NCI-H345 (cell line): ENCODE measurements at places on chromosomes 6 and 20.
A peak's percentile ranks its signal among the peaks of the same experiment; 100 is the strongest.

DNA sequence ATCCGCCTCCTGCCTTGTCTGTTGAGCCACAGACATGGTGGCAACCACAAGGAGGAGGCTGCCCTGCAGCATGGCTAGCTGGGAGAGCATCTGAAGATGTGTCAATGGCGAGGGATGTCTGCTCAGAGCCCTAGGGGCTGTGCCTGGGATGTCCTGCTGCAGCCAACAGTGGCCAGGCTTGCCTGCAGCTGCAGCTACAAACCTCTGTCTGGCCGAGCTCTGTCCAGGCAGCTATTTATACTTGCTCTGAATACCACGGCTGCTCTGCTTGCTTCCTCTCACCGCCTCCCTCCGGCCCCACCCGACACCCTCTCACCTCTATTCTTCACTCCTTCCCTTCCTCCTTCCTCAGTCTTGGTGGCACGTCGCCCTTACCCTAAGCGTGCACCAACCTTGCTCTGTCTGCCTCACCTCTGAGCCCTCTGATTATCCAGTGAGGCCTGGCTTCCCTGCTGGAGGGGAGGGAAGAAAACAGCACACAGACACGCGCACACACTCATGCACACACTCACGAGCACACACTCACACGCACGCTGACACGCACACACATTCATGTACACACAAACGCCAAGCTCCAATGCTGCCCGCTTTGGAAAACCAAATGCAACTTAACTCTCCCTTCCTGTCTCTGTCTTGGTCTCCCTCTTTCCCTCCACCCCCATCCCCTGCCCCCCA, at the start of gene ANGPT4:
TSS of gene ANGPT4 (minus strand) at position 210 of the 675 bp plus-strand sequence. CDS start at position 90, 120 bp downstream.
- DNase-seq = no peak

GRCh38 chr6:122806291-122806690, 17.2 kb downstream of the SMPDL3A start:
- no peak for DNase-seq

- DNase-seq = no peak
Measured at GRCh38 chr6:164195942-164196281, 781.4 kb downstream of the QKI start.

DNA sequence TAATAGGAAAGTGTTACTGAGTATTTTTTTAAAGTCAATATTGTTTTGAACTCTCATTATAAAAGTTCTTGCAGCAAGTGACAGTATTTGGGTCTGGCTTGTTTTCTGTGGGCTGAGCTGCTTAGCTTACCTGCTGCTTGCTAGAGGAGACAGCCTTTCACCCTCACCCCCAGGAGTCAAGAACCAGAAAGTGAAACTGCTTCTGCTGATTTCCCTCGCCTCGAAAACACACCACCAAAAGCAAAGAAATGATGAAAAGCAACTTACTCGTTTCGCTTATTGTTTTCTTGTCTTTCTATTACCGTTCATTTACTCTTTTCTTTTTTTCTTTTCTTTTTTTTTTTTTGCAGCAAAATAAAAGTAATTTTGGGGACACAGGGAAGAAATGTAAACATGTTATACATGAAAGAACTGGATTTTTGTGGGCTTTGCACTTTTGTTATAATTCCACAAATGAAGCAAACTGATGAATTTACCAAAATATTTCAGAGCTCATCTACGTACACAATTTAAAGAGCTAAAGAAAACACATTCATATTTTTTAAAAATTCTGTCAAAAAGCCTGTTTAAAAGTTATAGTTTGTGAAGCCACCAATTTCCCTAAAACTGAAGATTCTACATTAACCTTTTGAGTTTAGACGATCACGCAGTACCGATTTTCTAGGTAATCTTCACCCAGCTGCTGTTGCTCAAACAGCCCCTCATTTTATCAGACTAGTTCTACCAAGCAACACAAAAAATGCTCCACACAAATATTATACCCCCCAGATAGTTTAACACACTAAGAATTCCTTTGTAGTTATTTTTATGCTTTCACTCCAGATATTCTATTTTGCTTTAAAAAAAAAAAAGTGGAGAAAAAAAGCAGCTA, 1.7 kb downstream of the SCML4 start:
- no peak for DNase-seq

DNA sequence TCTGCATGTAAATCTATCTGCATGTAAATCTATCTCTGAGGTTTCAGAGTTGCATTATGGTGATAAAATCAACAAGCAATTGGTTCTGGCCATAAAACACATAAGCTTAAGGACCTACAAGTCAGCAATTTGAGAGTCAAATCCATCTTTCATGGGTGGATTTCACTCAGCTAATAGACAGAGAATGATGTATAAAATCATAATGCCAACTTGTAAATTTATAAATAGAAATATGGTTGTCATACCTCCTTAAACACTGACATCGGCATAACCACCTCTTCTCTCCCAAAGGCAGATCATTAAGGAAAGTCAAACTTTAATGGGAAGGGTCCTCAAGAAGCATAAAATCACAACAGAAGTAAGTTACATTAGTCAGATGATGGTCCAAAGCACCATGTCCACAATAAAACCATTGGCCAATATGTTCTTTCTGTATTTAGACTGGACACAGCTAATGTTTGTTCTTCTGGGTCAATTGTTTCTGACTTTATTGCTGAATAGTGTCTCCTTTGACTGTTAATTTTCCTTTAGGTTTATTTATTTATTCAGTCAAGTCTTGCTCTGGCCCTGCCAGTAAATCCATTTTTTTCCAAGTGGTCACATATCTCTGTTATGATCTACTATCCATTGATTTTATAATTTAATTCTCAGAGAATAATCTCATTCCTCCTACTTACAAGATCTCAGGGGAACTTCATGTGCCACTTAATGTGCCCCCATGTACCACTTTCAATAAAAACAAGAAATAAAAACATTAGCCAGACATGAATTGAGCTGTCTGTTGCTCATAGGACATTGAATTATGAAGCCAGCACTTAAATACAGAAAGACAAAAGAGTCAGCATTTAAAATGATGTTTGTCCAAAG, 382.9 kb upstream of the IRAK1BP1 start:
- no peak for DNase-seq

- DNase-seq = no peak
Measured at GRCh38 chr20:23584434-23585199, 16.3 kb upstream of the CST9L start.

DNA sequence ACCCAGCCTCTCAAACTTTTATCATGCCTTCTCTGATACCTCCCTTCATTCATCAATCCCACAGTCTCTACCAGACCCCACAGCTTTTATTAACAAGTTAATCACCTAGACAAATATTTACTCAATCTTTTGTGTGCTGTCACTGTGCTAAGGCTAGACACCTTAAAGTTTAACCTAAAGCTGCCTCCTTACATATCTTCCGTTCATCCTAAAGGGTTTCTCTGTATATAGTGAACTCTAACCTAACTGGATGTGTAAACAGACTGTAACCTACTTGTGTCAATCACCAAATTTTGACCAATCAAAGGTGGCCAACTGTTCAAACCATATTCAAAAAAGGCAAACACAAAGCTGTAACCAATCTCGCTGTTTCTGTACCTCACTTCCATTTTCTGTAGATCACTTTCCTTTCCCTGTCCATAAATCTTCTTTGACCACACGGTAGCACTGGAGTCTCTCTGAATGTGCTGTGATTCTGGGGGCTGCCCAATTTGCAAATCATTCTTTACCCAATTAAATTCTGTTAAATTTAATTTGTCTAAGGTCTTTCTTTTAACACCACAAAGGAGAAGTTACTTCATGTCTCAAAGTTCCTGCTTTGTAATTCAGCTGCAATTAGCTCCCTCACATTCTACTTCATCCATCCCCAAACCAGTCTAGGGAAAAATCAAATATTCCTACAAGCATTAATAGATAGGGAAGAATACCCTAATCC, 72.5 kb downstream of the ARHGAP18 start:
- no peak for DNase-seq

- no peak for DNase-seq
Measured at GRCh38 chr20:54197621-54198604, 10.0 kb upstream of the PFDN4 start.

- DNase-seq = no peak
Measured at GRCh38 chr6:487956-488355, 96.4 kb downstream of the IRF4 start.

GRCh38 chr20:62734881-62735280, 26.2 kb downstream of the NTSR1 start:
- DNase-seq = no peak

DNA sequence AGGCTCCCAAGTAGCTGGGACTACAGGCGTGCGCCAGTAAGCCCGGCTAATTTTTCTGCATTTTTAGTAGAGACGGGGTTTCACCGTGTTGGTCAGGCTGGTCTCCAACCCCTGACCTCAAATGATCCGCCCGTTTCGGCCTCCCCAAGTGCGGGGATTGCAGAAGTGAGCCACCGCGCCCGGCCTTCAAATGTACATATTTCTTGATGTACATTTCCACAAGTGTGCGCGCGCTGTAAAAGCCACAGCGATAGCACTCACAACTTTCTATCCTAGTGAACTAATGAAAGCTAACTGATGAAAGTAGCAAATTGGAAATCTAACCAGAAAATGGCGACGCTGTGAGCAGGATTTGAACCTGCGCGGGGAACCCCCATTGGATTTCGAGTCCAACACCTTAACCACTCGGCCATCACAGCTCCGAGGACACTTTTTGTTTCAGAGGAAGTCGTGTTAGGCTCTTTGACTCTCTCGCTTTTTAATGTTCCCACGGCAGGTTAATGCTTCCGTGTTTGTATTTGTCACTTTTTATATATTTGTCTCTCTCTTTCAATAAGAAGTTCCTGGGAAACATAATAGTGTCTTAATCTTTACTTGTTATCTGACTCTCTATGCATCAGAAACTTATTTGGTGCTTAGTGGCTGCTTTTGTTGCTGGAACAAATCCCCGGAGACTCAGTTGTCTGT, 199.4 kb upstream of the ZNF184 start:
- DNase-seq = peak; percentile 91

GRCh38 chr6:111129013-111129412, 41.7 kb downstream of the SLC16A10 start:
- no peak for DNase-seq

GRCh38 chr6:90500458-90500857, 86.4 kb downstream of the MAP3K7 start:
- no peak for DNase-seq

DNA sequence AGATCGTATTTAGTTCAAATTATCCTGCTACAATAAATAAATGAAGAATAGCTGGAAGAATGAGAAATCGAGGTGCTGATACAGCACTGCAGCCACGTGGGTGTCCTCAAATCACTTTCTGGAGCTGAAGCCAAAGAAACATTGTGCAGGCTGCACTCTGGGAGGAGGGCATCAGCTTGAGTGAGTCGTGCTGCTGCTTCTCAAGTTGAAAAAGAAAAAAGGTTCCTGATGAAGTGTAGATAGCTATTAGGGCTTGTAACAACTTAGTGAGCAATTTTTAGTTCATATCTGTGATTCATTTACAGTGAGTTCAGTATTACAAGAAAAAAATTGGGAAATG, 40.5 kb downstream of the DSE start:
- DNase-seq = no peak

DNA sequence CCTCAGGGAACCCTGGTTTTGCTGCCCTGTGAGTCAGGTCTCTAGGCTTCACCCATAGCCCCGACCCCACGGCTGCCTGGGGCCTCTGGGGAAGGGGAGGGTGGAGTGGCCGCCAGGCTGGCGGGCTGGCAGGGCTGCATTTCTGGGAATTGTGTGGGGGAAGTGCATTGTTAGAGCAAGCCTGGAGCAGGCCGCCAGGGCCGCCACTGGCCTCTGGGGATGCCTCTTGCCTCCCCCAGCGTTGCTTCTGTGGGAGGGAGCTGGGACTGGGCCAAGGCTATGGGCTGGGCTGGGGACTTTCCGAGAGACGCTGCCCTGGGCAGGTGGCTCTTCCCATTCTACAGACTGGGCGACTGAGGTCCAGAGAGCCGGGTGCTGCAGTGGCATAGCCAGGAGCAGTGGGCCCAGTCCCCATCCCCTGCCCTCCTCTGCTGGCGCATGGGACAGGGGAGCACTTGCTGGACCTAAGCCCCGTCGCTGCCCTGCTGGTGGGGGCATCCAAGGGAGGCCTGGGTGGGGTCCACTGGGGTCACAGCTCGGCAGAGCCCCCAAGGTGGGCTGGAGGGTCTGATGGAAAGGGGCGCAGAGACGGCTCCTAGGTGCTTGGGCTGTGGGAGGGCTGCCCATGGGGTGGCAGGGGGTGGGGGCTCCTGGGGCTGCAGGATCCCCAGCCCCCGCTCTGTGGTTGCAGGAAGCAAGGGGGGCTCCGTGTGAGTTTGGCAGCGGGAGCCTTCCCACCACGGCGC, 6.6 kb upstream of the SOX18 start:
- DNase-seq = no peak

DNA sequence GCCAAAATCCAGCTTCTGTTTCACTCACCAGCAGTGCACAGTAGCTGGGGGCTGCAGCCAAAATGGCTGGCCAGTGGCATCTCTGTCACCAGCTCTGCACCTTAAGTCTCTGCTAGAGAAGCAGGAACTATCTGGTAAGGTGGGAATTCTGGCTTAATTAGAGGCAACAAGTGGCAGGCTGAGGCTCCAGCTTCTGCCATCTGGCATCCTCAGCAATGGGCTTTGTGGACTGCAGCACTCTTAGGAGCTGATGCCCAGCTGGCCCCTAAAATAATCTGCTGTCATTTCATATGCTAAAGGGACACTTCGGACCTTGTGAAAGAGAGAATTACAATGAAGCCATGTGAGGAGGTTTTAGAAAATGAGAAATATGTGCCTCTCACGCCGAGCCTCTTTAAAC, 4.6 kb upstream of the CLDN20 start:
- no peak for DNase-seq
